Smooth muscle cell of bladder (primary cell): ENCODE measurements at places on chromosomes 2 and 18. TPM values are rescaled to one million over a fixed set of nuclear protein-coding genes. Genes with fewer than 3 reads are reported as not detected.

SIX3 gene
- total RNA-seq = not detected in 2 replicates

PTPRN gene
- total RNA-seq = 6.4 and 57.0 TPM in 2 replicates

CDK5R2 gene
- under 0.01 TPM in 1 of 2 replicates, not detected in the other for total RNA-seq

KCNK3 gene
- total RNA-seq = 0.18 and 0.28 TPM in 2 replicates

SLC16A14 gene
- 3.3 and 4.1 TPM in 2 replicates for total RNA-seq

CYP20A1 gene
- total RNA-seq = 32.7 and 41.7 TPM in 2 replicates

AQP12A gene
- total RNA-seq = not detected in 2 replicates

CACNB4 gene
- 1.1 and 2.8 TPM in 2 replicates for total RNA-seq

MERTK gene
- total RNA-seq = 0.14 and 0.28 TPM in 2 replicates

MOCOS gene
- 10.9 and 11.0 TPM in 2 replicates for total RNA-seq

ATF2 gene
- total RNA-seq = 35.8 and 39.8 TPM in 2 replicates

GRB14 gene
- 0.71 and 1.5 TPM in 2 replicates for total RNA-seq

TGFA gene
- total RNA-seq = under 0.01 and 0.28 TPM in 2 replicates

OLA1 gene
- 88.9 and 95.9 TPM in 2 replicates for total RNA-seq

NAT8 gene
- total RNA-seq = not detected in 2 replicates

SCG2 gene
- 2.1 and 3.3 TPM in 2 replicates for total RNA-seq

POTEJ gene
- total RNA-seq = not detected in 2 replicates

ANKRD53 gene
- total RNA-seq = 0.14 and 0.37 TPM in 2 replicates
